Stimulated activated CD8-positive, alpha-beta memory T cell treated with anti-CD3 and anti-CD28 coated beads, Interleukin-7, amount 100 ng/mL, for 24 hours (primary cell): ENCODE measurements at places on chromosomes 12 and 14.

- DNase-seq: no peak
Observed at GRCh38 chr12:92021666-92022035, 124.0 kb downstream of the BTG1 start.

DNA sequence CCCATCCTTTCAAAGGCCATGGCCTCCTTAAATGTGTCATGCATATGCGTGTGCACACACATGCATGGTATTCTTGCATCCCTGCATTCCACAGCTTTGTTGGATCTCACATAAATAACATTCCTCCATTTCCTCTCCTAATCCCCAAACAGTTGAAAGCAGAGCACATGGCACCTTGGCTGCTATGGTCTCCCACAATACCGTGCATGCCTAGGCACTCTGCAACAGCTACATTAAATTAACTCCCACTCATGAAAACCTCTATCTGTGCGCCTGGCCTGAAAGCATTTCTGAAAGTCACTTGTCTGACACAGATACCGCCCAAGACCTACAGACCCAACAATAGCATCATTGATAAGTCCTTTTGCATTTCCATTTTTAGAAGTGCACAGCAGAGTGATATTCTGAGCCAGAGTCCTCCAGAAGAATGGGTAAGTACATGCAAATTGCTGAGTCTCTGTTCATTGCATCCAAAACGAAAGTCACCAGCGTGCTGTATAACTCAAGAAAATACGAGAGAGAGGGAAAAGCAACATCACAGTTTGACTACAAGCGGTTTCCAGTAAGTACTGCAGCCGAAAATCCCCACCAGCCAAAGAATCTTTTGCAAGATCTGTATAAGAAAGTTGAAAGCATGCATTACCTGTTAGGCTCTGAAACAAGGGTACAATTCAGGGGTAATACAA is 436 bp downstream of the ASB2 start:
- DNase-seq: no peak

GRCh38 chr12:16261944-16262475 is 15.5 kb downstream of the SLC15A5 start:
- DNase-seq: no peak

GRCh38 chr12:122989874-122990419 is 9.5 kb downstream of the ARL6IP4 start:
- no peak for DNase-seq

DNA sequence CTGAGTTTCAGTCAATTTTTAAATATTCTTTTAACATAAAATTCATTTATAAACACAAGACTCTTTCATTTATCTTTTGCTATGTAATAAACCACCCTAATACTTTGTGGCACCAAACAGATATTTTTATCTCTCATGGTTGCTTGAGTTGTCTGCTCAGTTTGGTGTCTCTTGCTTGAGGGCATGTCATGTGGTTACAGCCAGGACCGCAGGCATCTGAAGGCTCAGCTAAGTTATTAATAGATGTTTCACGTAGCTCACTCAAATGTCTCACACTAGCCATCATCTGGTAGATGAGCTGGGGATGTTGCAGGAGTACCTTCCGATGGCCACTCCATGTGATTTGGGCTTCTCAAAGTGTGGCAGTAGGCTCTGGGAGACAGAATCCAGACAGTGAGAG is 597.8 kb downstream of the ETNK1 start:
- DNase-seq: no peak

DNA sequence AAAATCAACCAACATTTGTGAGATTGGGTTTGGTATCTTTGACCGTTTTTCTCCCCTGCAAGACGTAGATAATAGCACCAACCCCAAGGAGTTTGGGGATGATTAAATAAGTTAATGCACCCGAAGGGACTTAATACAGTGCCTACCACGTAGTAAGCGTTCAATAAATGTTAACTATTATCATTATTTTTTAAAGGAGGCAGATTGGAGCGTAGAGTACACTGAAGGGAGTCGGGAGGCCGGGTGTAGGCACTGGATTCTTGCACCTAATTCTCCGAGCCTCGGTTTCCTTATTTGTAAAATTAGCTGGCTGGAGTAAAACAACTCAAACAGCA is 367 bp upstream of the FRS2 start:
- no peak for DNase-seq

- DNase-seq: no peak
Observed at GRCh38 chr12:2826721-2827515, 7.9 kb downstream of the NRIP2 start.

- no peak for DNase-seq
Observed at GRCh38 chr12:93135286-93136239, 206.5 kb upstream of the EEA1 start.

DNA sequence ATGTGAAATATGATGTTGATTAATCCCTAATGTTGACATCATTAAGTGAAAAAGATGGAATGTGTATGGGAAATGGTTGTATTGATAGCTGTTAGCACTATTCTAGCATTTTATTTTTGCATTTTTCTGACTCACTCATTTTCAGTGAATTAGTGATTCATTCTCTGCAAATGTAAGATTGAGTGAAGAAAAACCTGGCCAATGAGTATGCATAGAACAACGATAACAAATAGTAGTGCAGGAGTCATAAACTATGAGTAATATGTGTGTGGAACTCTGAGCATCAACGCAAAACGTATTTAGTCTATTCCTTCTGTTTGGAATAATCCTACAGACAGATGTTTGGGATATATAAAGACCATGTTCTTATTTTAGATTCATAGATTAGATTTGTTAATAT is 76.3 kb upstream of the RTL1 start:
- DNase-seq: no peak

GRCh38 chr12:15527201-15528080 is 205.1 kb downstream of the PTPRO start:
- DNase-seq: no peak

DNA sequence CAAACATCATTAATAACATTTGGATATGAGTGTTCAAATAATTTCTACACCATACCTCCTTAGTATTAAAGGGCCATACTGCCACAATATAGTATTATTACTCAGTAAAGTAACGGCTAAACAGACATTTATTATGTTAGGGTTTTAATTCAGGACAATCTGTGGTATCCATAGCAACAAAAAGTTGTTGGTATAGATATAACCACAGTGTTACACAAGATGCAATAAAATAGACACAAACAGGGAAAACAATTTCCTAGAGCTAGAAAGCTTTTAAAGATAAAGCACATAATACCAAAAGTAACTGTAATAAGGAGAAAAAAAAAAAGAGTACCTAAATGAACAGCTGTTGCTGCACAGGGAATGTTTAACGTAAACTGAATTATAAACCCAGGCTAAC is 16.1 kb downstream of the CNIH1 start:
- DNase-seq: no peak

DNA sequence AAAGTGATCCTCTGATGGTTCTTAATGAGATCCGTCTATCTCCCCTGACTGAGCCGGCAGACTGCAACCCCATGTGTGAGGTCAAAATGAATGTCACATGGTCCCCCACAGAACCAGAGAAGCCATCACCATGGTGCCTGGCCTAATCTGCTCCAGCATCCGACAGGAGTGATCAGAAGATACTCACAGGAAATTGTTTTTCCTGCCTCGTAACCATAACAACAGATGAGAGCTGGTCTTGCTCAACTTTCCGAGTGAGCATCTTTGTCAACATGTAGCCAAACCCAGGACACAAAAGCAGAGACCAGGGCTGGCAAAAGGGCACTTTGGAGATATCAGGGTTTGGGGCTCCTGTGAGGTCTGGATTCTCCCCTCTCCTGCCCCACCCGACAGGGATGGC is 72.1 kb upstream of the C14orf180 start:
- no peak for DNase-seq

GRCh38 chr12:3455312-3455711 is 35.7 kb upstream of the PRMT8 start:
- no peak for DNase-seq

DNA sequence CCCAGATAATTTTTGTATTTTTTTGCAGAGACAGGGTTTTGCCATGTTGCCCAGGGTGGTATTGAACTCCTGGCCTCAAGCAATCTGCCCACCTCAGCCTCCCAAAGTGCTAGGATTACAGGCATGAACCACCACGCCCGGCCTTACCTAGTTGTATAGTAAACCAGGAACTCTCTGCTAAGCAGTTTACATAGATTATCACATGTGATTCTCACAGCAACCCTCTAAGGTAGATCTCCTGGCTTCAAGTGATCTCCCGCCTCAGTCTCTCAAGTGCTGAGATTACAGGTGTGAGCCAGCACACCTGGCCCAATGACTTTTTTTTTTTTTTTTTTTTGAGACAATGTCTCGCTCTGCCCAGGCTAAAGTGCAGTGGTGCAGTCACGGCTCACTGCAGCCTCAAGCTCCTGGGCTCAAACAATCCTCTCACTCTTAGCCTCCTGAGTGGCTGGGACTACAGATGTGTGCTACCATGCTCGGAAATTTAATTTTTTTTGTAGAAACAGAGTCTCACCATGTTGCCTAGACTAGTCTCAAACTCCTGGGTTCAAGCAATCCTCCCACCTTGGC is 26.0 kb upstream of the ATP2A2 start:
- DNase-seq: no peak

GRCh38 chr14:101069666-101070362 is 166.3 kb upstream of the RTL1 start:
- DNase-seq: no peak

GRCh38 chr14:73680821-73681220 is 33.4 kb downstream of the PNMA1 start:
- no peak for DNase-seq

GRCh38 chr12:128586451-128587029 is 237.2 kb downstream of the SLC15A4 start:
- no peak for DNase-seq

GRCh38 chr12:94171595-94171930 is 23.2 kb downstream of the PLXNC1 start:
- no peak for DNase-seq

- no peak for DNase-seq
Observed at GRCh38 chr14:35222872-35223466, 69.2 kb upstream of the PSMA6 start.

GRCh38 chr14:95699412-95699811 is 13.2 kb downstream of the TCL1B start:
- DNase-seq: no peak

- DNase-seq: no peak
Observed at GRCh38 chr12:64781280-64782190, 22.3 kb upstream of the GNS start.

GRCh38 chr14:103854822-103855733 is 7.7 kb upstream of the PPP1R13B start:
- DNase-seq: no peak
